ENCODE measurements at places on chromosomes 16 and 17.
A peak's percentile ranks its signal among the peaks of the same experiment; 100 is the strongest.

- no peaks in the 10 kb centered on the region for H3K27me3 ChIP-seq
- no peak for DNase-seq
- H3K36me3 ChIP-seq: no peaks in the 10 kb centered on the region
- H3K27ac ChIP-seq: no peak overlapping the region
- H3K4me1 ChIP-seq: no peaks in the 10 kb centered on the region
- no peak overlapping the region for H3K4me3 ChIP-seq
Measured at GRCh38 chr17:737561-738113, 5.2 kb downstream of the TLCD3A start.

DNA sequence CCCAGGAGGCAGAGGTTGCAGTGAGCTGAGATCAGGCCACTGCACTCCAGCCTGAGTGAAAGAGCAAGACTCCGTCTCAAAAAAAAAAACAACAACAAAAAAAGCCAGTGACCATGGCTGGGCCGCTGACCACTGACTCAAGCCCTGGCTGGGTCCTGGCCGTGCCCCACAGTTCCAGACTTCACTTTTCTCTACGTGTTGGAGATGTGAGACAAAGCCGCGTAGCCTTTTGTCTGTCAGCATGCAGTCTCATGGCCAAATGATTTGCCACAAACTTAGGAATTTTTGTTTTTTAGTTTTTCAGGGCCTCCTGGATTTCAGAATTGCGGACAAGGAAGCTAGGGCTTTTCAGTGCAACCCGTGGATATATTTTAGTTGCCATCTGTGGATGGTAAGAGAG is 89.3 kb upstream of the CIBAR2 start:
- no peak for DNase-seq
- no peaks in the 10 kb centered on the region for H3K36me3 ChIP-seq
- no peak overlapping the region for H3K4me3 ChIP-seq
- H3K27me3 ChIP-seq: no peaks in the 10 kb centered on the region
- no peaks in the 10 kb centered on the region for H3K4me1 ChIP-seq

GRCh38 chr17:70310221-70310672 is 140.9 kb downstream of the KCNJ2 start:
- no peaks in the 10 kb centered on the region for H3K27me3 ChIP-seq
- no peaks in the 10 kb centered on the region for H3K4me1 ChIP-seq
- no peak for DNase-seq
- H3K27ac ChIP-seq: no peak overlapping the region
- no peaks in the 10 kb centered on the region for H3K36me3 ChIP-seq

DNA sequence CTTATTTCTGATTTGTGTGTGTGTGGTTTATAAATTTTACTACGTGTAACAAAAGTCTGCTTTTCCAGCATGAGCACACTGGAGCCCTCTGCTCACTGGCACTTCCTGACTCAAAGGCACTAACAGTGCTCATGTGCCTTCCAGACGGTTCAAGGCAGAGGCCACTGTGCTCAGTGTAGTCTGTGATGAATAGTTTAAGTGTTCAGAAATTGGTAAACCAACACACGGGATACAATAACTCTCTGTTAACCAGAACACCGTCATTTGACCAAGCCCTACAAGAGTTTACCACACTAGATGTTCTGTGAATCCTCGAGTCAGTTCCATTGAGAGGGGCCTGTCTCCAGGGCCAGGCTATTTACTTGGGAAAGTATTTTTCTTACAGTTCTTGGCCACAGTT is 191.9 kb downstream of the MRTFB start:
- no peak for DNase-seq
- H3K4me1 ChIP-seq: no peaks in the 10 kb centered on the region
- H3K36me3 ChIP-seq: peaks cover 11% of the 10 kb centered on the region
- H3K27me3 ChIP-seq: no peaks in the 10 kb centered on the region
- no peak overlapping the region for H3K27ac ChIP-seq

DNA sequence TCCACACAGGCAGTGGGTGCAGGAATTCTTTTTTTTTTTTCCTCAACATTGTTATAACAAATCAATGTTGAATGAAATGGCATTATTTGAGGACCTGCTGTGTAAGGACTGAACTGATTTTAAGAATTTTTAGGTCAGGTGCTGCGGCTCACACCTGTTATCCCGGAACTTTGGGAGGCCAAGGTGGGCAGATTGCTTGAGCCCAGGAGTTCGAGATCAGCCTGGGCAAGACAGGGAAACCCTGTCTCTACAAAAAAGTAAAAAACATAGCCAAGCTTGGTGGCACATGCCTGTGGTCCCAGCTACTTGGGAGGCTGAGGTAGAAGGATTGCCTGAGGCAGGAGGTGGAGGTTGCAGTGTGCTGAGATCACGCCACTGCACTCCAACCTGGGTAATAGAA is 12.4 kb downstream of the MPRIP start:
- no peaks in the 10 kb centered on the region for H3K36me3 ChIP-seq
- H3K4me1 ChIP-seq: peaks cover 4% of the 10 kb centered on the region
- no peak overlapping the region for H3K27ac ChIP-seq
- H3K4me3 ChIP-seq: no peak overlapping the region

- no peaks in the 10 kb centered on the region for H3K4me1 ChIP-seq
- no peak overlapping the region for H3K27ac ChIP-seq
- H3K27me3 ChIP-seq: no peaks in the 10 kb centered on the region
- no peak for DNase-seq
- H3K4me3 ChIP-seq: no peak overlapping the region
Measured at GRCh38 chr16:89934611-89935553, 11.7 kb downstream of the TUBB3 start.

DNA sequence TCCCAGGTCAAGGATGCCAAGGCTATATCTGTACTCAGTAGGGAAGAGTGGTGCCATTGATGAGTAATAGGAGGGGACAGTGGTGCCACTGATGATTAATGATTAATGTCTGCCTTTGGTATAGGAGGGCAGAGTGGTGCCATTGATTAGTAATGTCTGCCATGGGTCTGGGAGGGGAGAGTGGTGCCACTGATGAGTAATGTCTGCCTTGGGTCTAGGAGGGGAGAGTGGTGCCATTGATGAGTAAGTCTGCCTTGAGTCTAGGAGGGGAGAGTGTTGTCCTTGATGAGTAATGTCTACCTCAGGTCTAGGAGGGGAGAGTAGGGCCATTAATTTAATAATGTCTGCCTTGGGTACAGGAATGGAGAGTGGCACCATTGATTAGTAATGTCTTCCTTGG is 507.8 kb upstream of the EEF2KMT start:
- no peaks in the 10 kb centered on the region for H3K27me3 ChIP-seq
- H3K36me3 ChIP-seq: no peaks in the 10 kb centered on the region
- no peak for DNase-seq
- no peaks in the 10 kb centered on the region for H3K4me1 ChIP-seq
- H3K27ac ChIP-seq: no peak overlapping the region
- no peak overlapping the region for H3K4me3 ChIP-seq

- no peaks in the 10 kb centered on the region for H3K4me1 ChIP-seq
- H3K36me3 ChIP-seq: peaks cover 7% of the 10 kb centered on the region
- no peak overlapping the region for H3K27ac ChIP-seq
- DNase-seq: no peak
- no peaks in the 10 kb centered on the region for H3K27me3 ChIP-seq
Measured at GRCh38 chr17:17269926-17270773, 10.9 kb downstream of the COPS3 start.

DNA sequence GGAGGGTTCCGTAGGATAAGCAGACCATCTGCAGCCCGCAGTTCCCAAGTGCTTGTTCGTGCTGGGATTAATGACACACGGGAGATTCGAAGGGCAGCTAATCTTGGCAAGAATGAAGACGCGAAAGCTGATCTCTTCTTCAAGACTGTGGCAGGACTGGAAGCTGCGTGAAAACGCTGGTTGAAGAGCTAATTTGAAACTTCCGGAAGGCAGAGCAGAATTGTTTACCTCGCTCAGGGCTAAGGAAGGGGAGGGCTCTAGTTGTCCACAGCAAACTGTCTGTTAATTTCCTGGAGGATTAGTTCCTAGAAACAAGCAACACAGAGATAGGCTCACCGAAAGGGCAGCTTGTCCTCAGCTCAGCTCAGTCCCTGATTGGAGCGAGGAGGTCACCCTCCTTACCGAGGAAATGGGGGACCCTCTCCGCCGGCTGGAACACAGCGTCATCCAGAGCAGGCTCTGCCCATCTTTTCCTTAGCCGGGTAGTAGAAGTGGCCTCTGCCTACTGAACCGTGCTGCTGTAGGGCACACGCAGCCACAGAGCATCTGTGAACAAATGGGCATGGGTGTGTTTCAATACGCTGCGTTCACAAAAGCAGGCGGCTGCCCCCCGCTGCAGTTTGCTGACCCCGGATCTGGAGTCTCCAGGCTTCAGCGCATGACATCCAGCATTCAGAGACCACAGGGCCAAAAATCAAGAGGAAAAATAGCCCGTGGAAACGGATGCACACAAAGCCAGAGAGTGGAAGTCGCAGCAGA is 16.7 kb upstream of the BAIAP2 start:
- no peak overlapping the region for H3K4me3 ChIP-seq
- H3K36me3 ChIP-seq: no peaks in the 10 kb centered on the region
- H3K27ac ChIP-seq: no peak overlapping the region
- no peaks in the 10 kb centered on the region for H3K27me3 ChIP-seq
- no peaks in the 10 kb centered on the region for H3K4me1 ChIP-seq
- no peak for DNase-seq

DNA sequence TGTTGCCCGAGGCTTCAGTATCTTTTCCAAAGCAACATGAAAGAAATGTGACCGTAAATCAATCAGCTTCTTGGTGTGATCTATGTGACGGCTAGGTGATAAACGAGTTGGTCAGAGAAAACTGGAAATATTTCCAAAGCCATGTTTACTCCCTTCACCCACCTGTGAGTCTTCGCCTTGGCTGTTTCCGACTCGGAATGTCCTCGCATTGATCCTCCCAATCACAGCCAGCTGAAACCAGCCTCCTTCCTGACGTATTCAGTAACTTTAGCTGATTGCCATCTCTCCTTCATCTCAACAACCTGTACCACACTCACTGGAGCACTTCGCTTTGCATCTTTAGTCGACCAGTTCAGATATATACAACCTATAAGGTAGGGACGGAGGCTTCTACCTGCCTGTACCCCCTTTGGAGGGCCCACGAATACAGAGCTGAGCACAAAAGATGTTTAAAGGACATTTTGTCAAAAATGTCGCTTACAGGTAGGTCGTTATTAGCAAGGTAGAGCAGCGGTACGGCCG is 705 bp downstream of the KRABD2 start:
- H3K36me3 ChIP-seq: peaks cover 8% of the 10 kb centered on the region
- no peak for DNase-seq
- H3K27me3 ChIP-seq: no peaks in the 10 kb centered on the region
- peak overlapping the region; percentile 68 for H3K4me3 ChIP-seq
- H3K4me1 ChIP-seq: peaks cover 2% of the 10 kb centered on the region

DNA sequence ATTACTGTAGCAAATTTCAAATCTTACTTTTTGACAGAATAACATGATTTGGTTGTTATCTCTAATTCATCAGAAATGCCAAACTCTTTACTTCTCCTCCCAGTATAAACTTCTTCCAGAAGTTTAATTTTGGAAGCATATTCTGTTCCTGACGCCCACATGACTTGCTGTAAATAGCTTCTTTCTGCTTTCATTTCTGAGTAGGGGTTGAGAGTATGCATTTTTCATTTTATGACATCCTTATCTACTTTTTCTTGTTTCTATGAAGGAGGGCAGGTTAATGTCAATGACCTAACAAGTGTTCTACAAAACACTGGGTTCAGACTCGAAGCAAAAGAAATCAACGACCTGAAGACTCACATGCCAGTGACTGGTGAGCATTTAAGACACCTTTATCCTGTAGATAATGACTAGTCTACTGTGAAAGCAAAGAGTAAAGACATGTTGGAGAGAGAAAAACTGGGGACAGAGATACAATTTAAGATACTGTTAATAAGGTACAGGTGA is 36.5 kb upstream of the EFCAB3 start:
- H3K4me1 ChIP-seq: peaks cover 3% of the 10 kb centered on the region
- no peaks in the 10 kb centered on the region for H3K27me3 ChIP-seq
- no peak overlapping the region for H3K27ac ChIP-seq
- DNase-seq: no peak
- no peak overlapping the region for H3K4me3 ChIP-seq

GRCh38 chr16:12324152-12324551 is 347.6 kb downstream of the SNX29 start:
- no peaks in the 10 kb centered on the region for H3K27me3 ChIP-seq
- no peak overlapping the region for H3K27ac ChIP-seq
- DNase-seq: no peak
- H3K4me1 ChIP-seq: no peaks in the 10 kb centered on the region
- H3K36me3 ChIP-seq: no peaks in the 10 kb centered on the region

DNA sequence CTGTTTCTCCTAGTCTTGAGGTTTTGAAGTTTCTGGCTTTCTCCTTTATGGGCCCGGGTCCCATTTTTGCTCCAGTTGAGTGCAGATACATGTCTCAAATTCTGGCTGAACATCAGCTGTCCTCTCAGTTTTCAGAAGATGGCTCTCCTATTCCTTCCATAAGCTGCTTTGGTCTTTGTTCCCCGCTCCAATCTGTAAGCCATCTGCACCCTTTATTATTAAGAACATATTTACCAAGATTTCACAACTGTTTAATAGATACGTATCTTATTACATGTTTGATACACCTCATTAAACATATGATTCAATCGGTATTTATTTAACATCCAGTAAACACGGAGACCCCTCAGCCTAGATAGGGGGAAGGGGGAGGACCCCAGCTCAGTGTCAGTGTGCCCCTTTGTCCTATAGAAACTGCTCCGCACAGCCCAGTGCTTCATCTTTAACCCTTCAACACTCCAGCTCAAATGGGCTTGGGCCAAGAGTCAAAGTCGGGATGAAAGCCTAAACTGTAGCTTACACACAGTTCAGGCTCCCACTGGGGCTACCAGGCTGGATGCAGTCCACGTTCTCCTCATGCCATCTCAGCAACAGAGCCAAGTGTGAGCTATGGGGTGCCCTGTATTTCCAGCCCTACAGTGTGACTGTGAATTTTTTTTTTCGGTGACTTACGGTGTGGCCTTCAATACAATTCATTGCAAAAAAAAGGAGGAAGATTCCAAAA is 166.0 kb upstream of the ZFHX3 start:
- H3K4me3 ChIP-seq: no peak overlapping the region
- DNase-seq: no peak
- H3K4me1 ChIP-seq: peaks cover 5% of the 10 kb centered on the region
- H3K27me3 ChIP-seq: no peaks in the 10 kb centered on the region
- no peaks in the 10 kb centered on the region for H3K36me3 ChIP-seq

- H3K27me3 ChIP-seq: no peaks in the 10 kb centered on the region
- no peak overlapping the region for H3K27ac ChIP-seq
- H3K4me3 ChIP-seq: no peak overlapping the region
- no peaks in the 10 kb centered on the region for H3K36me3 ChIP-seq
- no peaks in the 10 kb centered on the region for H3K4me1 ChIP-seq
Measured at GRCh38 chr17:40724656-40725055, 21.1 kb upstream of the KRT24 start.

- DNase-seq: no peak
- no peak overlapping the region for H3K4me3 ChIP-seq
- no peak overlapping the region for H3K27ac ChIP-seq
- no peaks in the 10 kb centered on the region for H3K36me3 ChIP-seq
- no peaks in the 10 kb centered on the region for H3K27me3 ChIP-seq
- H3K4me1 ChIP-seq: no peaks in the 10 kb centered on the region
Measured at GRCh38 chr16:78800523-78800922, 701.1 kb downstream of the WWOX start.

- no peaks in the 10 kb centered on the region for H3K4me1 ChIP-seq
- no peaks in the 10 kb centered on the region for H3K36me3 ChIP-seq
- H3K27me3 ChIP-seq: no peaks in the 10 kb centered on the region
- DNase-seq: no peak
- no peak overlapping the region for H3K4me3 ChIP-seq
Measured at GRCh38 chr17:64437944-64438525, 10.9 kb upstream of the MILR1 start.
